ENCODE measurements at places on chromosomes 13 and 19. TPM values are rescaled to one million over a fixed set of nuclear protein-coding genes. Genes with fewer than 3 reads are reported as not detected.

- DNase-seq: no peak
These were observed 62.2 kb upstream of the TM9SF2 start for GRCh38 chr13:99439048-99439447.

GRCh38 chr13:50222569-50223332 lies 207.5 kb downstream of the KCNRG start:
- peak; percentile 82 for DNase-seq

DNA sequence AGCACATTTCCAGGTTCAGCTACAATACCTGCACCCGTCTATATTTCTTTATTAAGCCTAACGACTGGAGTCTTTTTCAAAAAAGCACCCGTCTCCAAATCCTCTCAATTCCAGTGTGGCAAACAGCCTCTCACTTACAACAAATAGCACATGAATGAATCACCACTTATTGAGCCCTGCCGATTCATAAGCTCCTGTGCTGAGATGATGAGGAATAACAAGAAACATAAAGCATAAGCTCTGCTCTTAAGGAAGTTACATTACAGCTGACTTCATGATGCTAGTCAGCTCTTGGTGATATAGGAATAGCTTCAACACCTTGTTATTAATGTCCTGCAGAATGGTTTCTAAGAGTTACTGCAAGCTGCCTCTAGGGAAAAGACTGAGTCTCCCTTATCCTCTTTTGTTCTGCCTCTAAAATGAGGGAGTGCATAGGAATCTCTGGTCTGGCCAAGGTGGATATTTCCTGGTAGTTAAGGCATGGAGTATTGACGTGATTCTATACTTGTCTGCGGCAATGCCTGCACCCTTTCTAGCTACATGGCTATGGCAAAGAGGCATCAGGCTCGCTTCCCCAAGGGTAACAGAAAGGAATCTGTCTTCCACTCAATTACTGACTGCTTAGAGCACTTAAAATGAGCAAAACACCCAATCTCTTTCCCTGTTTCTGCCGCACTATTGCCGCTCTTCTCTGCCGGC lies 195.7 kb downstream of the KLF12 start:
- peak; percentile 93 for DNase-seq

DNA sequence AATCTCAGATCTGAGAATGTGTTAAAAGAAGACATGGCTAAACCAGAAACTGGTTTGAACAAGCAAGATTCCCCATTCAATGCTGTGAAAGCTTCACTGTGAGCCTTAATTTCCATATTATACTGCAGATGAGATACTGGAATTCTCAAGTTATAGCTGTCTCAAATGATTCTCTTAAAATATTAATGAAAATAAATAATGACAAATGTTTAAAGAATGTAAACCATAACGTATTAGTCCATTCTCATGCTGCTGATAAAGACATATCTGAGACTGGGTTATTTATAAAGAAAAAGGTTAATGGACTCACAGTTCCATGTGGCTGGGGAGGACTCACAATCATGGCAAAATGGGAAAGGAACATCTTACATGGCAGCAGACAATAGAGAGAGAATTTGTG lies 667.8 kb downstream of the SLITRK1 start:
- DNase-seq: no peak

DNA sequence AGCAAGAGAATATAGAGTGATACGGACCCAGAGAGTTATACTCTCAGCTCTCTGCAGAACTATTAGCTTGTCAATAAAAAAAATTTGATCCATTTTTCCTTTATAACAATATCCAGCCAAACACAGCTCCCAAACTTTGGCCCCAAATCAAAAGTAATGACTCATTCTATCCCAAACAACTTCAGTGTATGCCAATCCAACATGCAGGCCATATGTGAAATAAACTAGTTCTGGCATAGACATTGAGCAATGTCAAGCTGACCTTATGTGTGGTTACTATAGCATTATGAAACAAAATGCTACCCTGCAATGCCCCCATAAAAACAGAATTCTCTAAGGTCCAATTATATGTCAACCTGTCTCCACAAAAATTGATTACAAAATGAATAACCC lies 209.5 kb downstream of the DNAJC15 start:
- DNase-seq: peak; percentile 77

Gene F7
- not detected for total RNA-seq

Gene C5AR2
- total RNA-seq: 0.53 TPM

All from bronchial epithelial cell (primary cell).